ENCODE measurements at places on chromosomes 1 and 21.

DNA sequence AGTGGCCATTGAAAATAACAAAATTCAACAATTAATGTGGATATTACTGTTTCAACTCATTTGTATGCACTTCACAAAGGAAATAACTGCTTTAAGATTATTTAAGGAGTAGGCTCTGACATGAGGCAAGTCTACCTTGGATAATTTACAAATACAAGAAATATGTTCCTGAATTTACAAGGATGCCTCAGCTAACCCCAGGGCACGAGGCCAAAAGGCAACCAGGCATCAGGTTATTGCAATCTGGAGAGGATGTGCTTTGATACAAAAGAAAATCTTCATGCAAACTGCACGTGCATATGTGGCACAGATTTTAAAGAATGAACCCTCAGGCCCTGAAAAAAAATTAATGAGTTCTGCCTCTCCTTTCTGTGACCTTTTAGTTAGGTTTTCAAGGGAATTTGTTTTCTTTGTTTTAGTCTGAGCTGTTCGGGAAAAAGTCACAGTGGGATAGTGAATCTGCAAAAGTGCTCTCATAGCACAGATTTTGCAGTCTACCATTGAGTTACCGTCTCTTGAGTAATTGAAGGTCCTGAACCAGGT, 1304.2 kb upstream of the ADGRL4 start:
- DNase-seq, result no peak

GRCh38 chr1:7036386-7036785, 251.1 kb downstream of the CAMTA1 start:
- no peak for DNase-seq

DNA sequence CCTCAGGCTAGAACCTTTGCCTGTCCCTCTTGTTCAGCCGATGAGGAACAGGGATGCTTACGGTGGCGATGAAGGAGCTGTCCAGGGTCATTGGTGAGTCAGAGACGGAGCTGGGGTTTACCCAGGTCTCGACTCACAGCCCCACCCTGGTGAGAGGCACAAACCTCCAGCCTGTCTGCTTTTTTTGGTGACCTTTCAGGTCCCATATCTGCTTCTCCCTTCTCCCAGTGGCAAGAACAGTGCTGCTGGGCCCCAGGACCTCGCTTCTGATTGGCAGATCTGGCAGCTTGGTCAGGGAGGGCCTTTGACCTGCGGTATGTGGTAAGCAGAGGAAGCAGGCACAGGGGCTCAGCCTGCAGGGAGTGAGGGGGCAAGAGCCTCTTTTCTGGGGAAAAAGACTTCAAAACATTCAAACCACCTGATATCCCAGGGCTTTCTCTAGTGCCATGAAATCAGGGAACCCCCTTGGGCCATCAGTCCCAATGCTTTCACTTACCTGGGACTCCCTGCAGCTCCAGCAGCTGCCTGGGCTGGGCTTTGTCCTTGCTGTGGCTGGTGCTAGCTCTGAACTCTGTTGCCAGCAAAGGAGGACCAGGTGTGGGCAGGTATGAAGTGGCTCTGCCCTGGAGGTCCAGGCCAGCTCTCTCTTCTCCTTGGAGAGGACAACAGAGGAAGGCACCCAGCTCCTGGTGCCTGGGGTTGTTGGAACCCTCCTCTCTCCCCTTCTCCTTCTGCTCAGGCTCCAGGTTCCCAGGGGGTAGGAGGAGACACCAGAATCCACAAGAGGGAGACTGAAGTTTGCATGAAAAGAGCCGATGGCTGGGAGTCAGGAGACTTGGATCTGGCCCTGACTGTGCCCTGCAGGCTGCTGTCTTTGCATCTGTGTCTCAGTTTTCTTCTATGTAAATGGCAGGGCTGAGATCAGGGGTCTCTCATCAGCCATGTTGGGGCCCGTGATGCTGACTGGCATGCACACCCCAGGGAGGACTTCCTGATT, 41.4 kb downstream of the TRIM62 start:
- no peak for DNase-seq

GRCh38 chr1:1678581-1679380, 13.8 kb downstream of the SLC35E2B start:
- no peak for DNase-seq

DNA sequence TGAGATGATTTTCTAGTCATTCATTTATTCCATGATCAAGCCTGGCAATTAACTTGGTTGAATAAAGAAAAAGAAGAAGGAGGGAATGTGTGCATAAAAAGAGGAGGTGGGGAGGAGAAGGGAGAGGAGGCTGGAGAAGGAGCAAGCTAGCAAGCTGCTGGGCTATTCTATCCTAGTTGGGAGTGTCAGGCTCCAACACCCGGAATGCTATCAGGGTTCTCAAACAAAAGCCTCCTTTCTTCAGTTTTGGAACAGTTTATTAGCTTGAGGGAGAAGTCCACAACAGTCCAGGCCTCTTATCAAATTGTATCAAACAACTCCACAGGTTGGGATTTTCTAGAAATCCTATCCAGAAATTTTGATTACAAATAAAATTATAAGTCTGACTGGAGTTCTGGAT, 80.0 kb downstream of the BCAR3 start:
- DNase-seq, result no peak

GRCh38 chr1:245469734-245470133, 314.9 kb downstream of the KIF26B start:
- no peak for DNase-seq

DNA sequence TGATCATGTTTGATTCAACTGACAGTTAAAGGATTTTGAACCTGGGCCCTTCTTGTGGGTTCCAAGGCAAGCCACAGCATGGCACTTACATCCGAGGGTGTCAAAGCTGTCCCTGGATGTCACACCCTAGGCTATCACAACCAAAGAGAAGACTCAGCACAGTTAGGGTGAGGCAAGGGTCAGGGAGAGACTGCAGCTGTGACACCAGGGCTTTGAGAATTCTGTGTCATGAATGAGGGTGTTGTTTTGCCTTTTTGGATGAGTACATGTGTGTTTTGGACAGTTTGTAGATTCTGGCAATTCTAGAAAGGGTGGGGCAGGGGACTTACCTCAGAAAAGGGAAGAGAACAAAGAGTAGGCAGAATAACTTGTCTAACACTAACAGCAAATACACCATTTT, 37.8 kb upstream of the ZNF326 start:
- no peak for DNase-seq

DNA sequence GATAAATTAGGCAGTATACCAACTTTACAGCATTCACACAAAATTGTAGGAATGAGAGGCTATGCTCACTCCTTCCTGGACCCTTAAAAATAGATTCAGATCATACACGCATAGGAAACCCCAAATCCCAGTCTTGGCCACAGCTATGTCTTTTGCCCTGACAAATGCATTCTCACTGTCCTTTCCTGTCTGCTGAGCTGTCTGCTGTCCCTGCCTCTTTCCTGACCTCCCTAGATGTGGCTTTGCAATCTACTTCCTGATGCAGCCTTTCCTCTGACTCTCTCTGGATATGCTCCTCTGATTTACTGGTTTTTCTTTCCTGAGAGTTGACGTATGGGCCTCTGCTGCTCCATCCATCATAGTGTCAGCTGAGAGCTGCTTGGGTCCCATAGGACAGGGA, 59.8 kb upstream of the SLC35F3 start:
- no peak for DNase-seq

- no peak for DNase-seq
These were observed 7.6 kb downstream of the NSL1 start for GRCh38 chr1:212783976-212784375.

GRCh38 chr1:30316056-30316455, 407.3 kb downstream of the MATN1 start:
- DNase-seq, result no peak
